Activated T-cell treated with anti-CD3 and anti-CD28 coated beads, Interleukin-2, amount 50 U/mL, for 4 hours (primary cell): ENCODE measurements at places on chromosomes 1 and 21.

DNA sequence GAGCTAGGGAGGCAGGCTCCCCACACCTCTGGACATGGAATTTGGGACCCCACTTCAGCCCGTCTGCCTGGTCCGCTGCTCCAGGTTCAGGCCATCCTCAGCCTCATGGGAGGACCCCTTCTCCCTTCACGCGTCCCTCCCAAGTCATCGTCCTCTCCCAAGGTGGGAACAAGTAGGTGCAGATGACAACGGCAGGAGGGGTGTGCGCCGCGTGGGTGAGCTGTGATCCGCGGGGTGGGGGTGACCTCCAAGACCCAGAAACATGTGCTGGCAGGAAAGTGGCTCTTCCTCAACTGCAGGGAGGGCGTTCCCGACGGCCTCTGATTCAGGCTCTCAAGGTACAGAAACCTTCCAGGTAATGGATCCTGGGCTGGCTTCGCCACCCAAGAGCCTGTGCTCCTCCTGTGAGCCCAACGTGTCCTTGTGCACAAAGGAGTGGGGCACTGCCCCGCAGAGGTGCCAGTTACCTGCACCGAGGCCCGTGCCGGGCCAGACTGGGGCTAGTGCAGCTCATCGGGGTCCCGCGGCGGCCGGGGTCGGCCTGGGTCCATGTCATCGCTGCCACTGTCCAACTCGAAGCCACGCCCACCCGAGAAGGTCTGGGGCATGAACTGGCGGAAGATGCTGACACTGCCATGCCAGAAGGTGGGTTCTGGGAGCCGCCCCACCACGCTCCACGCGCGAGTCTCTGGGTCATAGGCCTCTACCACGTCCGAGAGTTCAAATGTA lies 9.6 kb downstream of the KLHL21 start:
- DNase-seq: no peak

GRCh38 chr1:110183642-110184167 lies 26.4 kb upstream of the KCNC4 start:
- no peak for DNase-seq

DNA sequence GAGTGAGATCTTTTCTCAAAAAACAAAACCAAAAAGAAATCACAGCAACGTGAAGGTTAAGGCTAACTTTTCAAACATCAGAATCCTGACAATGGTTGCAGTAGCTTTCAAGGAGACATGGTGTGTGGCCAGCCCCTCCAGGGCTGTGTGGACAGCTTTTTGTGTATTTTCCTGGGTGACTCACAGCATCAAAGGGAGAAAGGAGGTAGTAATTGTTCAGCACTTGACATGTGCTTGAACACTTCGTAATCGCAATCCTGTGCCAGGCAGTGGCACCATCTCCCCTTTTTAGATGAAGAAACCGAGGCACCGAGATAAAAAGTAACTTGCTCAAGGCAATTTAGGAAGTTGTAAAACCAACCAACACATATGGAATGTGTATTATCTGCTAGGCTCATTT lies 10.3 kb downstream of the NBL1 start:
- no peak for DNase-seq

- DNase-seq: no peak
These were observed 64.2 kb downstream of the ETS2 start for GRCh38 chr21:38869946-38870345.

DNA sequence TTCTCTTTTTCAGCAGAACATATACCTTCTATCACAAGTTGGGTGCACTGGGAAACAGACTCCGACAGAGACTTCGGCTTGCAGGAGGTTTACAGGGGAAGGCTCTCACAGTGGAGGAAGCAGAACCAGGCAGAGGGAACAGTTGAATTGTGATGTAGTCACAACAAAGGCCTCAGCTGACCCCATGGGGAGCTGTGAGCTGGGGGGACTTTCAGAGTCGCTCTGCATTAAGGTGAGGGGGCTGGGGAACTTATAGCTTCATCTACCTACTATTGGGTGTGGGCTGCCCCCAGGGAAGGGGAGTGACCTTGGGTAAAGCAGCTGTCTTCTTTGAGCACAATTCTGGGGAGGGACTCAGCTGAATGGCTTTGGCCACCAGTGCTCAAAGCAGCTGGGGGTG lies 94.9 kb upstream of the POU3F1 start:
- no peak for DNase-seq
